Activated naive CD8-positive, alpha-beta T cell treated with anti-CD3 and anti-CD28 coated beads for 36 hours (primary cell): ENCODE measurements at places on chromosomes 6 and 20. TPM values are rescaled to one million over a fixed set of nuclear protein-coding genes. Genes with fewer than 3 reads are reported as not detected.

DNA sequence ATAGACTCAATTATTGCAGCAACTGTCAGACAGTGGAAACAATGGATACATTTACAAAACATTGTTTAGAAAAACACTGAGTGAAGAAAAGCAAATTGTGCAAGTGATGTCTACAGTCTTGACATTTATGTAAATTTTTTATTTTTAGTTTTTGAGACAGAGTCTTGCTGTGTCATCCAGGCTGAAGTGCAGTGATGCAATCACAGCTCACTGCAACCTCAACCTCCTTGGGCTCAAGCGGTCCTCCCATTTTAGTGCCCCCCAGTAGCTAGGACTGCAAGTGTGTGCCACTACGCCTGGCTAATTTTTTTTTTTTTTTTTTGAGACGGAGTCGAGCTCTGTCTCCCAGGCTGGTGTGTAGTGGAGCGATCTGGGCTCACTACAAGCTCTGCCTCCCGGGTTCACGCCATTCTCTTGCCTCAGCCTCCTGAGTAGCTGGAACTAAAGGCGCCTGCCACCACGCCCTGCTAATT lies 9.7 kb downstream of the CNBD2 start:
- no peak for DNase-seq

DNA sequence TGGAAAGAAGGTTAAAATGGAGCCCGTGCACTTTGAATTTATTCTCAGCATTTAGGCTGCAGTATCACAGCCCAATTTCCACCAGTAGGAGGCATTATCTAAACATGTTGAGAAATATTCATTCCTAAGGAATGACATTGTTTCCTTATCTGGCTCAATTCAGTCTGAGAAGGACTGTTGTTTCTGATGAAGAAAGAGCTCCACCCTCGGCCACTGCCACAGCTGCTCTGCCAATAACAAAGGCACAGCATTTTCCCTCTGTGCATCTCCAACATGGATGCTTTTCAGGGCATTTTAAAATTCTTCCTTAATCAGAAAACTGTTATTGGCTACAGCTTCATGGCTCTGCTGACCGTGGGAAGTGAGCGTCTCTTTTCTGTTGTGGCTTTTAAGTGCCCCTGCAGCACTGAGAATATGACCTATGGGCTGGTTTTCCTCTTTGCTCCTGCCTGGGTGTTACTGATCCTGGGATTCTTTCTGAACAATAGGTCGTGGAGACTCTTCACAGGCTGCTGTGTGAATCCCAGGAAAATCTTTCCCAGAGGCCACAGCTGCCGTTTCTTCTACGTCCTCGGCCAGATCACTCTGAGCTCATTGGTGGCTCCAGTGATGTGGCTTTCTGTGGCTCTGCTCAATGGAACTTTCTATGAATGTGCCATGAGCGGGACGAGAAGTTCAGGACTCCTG lies at the start of gene CALHM5:
TSS of gene CALHM5 (plus strand) at position 216 of the 687 bp plus-strand sequence. CDS start at position 274, 58 bp downstream.
- no peak for DNase-seq

DNA sequence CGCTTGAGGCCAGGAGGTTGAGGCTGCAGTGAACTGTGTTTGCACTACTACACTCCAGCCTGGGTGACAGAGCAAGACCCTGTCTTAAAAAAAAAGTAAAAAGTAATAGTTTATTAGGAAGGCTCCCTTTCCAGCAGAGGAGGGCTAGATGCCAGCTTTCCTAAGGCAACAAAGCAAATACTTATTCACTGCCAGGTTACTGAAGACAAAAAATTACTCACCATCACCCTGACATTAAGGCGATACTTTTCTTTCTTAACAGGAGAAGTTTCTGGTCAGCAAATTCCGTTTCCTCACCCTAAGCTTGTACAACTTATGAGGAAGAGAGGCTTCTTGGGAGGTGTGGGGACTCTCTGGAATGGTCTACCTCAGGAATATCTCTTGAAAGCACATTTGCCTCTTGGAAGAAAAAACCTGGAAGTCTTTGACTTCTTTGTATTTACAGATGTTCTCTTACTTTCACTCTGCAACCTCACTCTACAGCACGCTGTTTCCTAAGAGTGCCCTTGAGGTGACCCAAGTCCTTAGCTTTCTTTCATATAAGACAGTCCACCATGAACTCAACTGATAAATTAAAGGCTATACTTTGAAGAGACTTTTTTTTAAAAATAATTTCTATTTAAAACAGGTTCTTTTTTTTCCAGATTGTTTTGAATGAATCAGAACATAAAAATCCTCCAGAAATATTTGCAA lies 52.9 kb upstream of the TRAF3IP2 start:
- DNase-seq, result no peak

DNA sequence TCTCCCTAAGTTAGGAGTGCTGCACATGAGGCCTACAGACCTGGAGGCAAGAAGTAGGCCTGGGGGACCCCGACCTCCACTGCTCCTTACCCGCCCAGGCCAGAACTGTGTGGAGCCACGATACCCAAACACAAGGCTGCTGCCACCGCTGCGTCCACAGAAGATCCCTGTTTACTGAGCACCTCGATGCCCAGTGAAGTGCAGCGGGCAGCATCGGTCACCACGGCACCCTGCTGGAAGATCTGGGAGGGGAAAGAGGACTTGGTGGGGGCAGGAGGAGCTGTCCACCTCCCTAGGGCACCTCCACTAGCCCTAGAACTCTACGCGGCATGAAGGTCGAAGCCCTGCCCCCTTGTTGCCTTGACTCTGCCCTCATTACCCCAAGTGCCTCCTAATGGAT lies 9.9 kb downstream of the GGT7 start:
- no peak for DNase-seq

- no peak for DNase-seq
These were observed 496.0 kb upstream of the ADGRB3 start for GRCh38 chr6:68139130-68139529.

- DNase-seq, result no peak
These were observed 30.5 kb downstream of the SLC9A8 start for GRCh38 chr20:49843139-49843538.

GRCh38 chr6:37134396-37135191 lies 35.4 kb upstream of the PIM1 start:
- DNase-seq, result no peak

GRCh38 chr6:47094241-47094925 lies 52.3 kb upstream of the ADGRF1 start:
- no peak for DNase-seq

DNA sequence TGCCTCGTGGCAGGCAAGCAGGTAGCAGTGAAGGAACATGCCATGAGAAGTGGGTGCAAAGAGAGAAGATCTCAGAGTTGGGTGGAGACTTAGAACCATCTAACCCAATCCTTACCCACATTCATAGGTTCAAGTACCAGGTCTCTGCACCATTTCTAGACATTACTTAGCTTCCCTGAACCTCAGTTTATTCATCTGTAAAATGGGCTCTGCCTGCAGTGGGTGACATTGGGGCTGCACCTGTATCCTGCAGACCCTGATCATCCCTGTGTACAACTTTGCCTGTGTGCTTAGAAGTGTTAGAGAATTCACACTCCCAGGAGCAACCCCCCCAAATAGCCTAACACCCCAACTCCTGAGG lies 42.7 kb downstream of the SNX5 start:
- DNase-seq, result no peak

GRCh38 chr6:34132486-34133185 lies 13.3 kb downstream of the GRM4 start:
- peak; percentile 32 for DNase-seq

- no peak for DNase-seq
These were observed 45.7 kb upstream of the TINAG start for GRCh38 chr6:54262499-54262898.

DNA sequence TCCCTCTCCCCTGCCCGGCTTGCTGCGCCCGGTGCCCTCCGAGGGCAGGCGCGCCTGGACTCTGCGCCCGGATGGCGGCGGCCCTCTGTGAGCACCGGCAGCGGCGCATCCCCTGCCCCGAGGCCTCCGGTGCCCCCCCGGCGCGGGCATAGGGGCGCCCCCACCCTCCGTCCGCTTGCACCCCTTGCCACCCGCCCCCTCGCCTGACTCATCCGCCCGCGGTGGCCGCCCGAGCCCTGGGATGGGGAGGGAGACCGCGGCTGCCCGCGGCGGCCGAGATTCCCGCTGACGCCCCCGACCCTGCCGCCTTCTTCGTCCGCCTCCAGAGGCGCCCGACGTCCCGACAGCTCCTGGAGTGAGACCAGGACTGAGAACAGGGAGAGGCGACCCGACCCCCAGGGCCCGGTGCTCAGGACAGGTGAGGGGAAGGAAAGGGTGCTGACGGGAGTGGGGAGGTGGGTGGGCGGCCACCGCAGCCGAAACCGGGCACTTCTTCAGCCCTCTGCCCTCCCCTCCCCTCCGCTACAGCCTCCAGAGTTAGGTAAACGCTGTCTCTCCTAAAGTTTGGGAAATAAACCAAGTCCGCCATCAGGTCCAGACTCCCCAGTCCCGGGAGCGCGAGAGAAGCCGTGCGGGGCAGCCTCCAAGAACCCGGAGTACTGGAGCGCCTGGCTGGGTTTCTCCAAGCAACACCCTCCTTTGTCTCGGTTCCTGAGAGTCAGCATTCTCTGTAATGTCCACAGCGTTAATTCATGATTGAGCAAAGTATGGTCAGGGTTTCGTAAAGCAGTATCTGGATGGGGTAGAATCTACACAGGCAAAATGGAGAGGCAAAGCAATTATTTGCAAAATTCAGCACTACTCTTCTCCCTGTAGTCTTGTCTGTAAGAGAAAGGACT lies 539 bp downstream of the TMEM200A start:
- DNase-seq, result peak; percentile 37

DNA sequence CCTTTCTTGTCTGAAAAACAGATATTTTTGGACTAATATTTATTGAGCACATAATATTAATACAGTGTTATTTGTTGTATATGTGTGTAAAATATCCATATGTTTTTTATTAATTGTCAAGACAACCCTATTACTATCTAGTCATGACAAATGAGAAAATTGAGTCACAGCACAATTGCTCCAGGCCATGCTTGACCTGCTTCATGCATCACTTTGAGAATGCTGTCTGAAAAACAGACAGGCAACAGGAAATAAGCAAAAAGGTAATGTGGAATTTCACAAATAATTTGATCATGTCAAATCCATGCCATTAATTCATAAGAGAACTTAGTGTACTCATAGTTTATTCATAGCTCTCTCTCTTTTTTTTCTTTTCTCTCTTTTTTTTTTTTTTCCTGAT lies 246.5 kb downstream of the RIMS1 start:
- no peak for DNase-seq

GRCh38 chr6:73579851-73580246 lies 59.0 kb upstream of the EEF1A1 start:
- no peak for DNase-seq

DNA sequence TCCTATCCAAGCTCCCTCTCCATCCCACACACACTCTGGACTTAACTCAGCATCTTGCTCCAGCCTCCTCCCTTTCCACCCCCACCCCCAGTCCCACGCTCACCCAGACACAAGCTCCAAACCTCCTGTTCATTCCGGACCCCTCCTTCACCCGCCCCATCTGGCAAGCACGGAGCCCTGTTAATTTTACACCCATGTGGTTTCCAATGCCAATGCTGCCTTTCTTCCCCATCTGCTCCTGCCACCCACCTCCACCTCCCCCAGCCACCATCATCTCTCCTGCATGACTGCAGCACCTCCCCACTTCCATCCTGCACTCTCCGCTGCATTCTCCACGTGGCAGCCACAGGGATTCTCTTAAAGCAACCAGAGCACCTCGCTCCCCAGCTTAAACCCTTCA lies 9.9 kb upstream of the CDK5RAP1 start:
- no peak for DNase-seq

DNA sequence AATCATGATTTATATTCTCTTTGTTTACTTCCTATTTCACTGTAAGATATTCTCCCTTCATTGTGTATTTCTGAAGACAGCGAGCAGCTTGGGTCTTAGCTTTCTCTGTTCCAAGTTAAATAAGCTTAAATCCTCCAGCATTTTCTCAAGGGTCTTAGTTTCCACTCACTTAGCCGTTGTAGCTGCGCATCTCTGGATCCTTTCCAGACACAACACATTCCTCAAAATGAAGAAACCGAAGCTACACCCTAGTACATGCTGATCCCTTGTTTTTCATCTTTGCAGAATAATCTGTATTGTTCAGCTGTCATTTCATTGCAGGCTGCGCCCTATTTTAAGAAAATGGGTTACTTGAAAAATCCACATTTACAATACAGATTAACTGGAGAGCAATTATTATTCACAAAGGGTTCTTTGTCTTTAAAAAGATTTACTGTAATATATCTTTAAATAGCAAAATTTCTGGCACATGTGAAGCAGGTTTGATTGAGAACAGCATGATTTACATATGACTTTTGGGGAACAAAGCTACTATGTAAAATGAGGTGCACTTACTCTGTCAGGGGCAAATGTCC lies 375.8 kb downstream of the QKI start:
- DNase-seq, result no peak

DNA sequence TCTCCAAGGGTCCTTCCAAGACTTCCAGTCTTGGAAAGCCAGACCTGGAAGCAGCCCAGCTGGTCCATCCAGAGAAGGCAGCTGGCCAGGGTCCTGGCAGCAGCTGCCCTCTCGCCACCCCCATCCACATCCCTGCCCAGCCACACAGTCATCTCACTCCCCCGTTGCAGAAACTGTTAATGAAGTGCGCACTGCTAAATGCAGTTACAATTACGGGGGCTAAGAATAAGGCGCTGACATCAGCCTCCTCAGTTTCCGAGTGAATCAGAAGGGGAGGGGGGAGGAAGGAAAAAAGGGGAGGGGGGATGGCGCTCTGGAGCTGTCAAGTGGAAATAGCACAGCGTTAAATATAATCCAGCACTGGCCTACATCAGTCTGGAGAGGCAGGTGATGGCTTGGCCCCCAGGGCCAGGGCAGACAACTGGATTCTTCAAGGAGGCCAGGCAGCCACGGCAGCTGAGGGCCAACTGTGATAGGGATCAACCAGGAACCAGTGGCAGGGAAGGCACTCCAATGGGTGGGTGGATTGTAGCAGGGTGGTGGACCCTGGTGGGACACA lies 6.9 kb downstream of the RIMS4 start:
- no peak for DNase-seq

DNA sequence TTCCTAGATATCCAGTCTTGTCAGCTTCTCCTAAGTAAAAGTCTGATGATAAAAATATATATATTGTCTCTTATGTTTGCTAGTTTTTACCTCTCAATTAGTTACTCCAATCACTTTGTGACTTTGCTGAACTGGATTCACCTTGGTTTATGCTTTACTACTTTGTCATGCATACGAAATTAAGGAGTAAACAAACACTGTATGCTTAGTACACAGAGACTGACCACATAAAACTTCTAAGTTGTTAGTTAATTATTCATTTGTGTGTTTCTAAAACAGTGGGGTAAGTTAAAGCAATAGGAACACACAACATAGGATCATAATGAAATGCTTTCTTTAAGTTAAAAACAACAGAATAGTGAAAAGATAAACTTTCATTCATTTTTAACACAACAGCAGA lies 877.3 kb upstream of the MAP3K7 start:
- no peak for DNase-seq

Gene RXRB
- total RNA-seq, result 40.4 TPM

Gene NOX3
- not detected for total RNA-seq

Gene EYS
- not detected for total RNA-seq

Gene DDR1
- total RNA-seq, result 13.7 TPM

Gene BEND6
- total RNA-seq, result not detected

Gene LAMP5
- total RNA-seq, result not detected

Gene FAM209A
- total RNA-seq, result 0.62 TPM

Gene WRNIP1
- 47.8 TPM for total RNA-seq

Gene ZNF512B
- 11.8 TPM for total RNA-seq
